Omental fat pad (tissue), 4 donors: ENCODE measurements at places on chromosomes 7 and 10. TPM values are rescaled to one million over a fixed set of nuclear protein-coding genes. Genes with fewer than 3 reads are reported as not detected.

- DNase-seq = no peak
Observed at GRCh38 chr7:93365341-93365740, 133.2 kb downstream of the VPS50 start.

DNA sequence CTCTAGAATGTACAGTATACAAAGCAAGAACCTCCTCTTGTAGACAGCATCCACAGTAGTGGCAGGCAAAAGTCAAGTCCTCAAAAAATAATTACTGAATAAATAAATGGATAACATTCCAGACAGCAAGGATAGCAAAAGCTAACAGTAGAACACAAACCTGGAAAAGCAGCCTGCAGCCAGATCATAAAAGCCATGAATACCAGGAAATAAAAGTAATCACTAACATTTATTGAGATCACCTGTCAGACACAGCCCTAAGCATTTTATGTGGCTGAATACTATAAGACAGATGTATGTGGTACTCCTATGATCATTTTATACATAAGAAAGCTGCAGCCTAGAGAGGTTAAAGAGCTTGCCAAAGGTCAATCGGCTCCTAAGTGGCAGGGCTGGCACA lies 34.0 kb downstream of the CUL2 start:
- no peak for DNase-seq

GRCh38 chr7:37208528-37208927 lies 240.1 kb downstream of the ELMO1 start:
- no peak for DNase-seq

Gene GPR22
- not detected for total RNA-seq

DNA sequence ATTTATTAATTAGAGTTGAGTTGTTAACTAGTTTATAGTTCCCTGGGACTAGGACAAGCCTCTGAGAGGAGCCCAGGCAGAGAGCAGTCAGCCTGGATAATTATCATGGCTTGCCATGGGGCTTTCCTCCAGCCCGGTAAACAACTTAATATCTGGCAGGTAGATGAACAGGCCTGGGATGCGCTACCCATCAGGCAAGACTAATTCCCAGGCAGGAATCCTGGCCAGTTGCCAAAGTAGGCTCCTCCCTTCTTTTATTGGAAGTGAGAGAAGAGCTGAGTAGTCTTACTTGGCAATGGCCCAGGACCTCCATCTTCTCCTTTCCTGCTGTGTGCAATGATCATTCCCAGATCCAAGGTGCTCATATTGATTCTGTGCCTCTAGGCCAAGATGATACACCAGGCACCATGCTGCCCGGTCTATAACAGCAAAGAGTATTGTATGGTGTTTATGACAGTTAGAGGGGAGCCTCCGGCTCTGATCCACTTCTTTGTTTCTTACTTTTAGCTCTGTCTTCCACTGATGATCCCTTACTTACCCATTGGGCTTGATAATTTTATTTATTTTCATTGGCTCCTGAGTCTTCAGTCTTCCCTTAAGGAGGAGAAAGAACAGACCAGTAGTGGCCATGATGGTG lies 408.7 kb downstream of the REEP3 start:
- DNase-seq = no peak

DNA sequence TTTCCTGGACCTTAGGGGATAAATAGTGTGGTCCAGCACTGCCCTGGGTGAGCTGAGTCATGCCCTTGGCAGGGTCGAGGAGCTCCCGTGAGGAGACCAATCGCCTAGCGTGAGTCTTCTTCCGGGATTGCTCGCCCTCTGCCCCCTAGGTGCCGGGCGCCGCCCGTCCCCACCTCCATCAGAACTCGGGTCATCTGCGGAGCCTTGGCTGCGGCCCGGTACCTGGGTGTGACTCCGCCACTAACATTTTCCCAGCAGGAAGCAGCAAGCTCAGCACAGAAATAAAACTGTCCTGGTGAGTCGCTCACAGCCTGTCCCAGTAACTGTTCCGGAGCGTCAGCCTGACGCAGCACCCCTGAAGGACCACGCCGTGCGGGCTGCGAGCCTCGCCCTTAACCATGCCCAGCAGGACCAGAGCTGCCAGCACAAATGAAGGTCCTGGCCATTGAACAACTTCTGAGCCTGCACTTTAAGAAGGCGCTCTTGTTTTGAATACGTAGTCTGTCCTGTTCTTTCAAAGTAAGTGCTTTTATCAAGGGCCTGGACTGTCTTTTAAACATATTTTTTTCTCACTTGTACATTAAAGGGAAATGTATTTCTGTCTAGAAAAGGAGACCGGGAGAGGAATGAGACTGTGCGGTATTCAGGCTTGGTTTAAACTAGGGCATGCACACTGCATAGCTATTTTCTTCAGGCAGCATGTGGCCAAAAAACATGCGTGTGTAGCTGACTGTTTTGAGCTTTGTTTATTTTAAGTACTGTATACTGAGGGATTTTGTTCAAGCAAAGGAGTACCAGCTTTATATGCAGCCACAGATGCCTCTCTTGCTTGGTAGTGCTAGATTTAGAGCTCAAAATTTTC lies 136.7 kb downstream of the HECW1 start:
- DNase-seq = no peak

DNA sequence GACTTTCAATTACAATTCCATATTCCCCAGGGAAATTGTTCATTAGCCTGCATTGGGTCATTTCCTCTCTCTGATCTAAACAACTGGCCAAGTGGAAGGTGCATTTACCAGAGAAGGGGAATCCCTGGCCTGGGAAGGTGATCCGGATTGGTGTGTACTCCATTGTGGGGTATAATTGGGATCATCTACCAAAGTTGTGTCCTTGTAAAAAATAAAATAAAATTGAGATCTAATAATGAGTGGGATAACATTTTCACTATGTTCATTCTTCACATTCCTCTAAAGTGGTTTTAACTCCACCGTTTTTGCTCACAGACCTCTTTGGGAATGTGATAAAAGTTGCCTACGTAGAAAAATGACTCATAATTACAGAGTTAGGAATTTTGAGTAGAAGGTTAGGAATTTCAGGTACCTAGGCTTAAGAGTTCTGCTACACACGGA lies 22.8 kb downstream of the ARL5B start:
- no peak for DNase-seq

- DNase-seq = no peak
Observed at GRCh38 chr7:55382251-55382650, 17.1 kb downstream of the LANCL2 start.

Gene TMEM236
- 1.7 TPM for total RNA-seq

Gene SCART1
- 1.9 TPM for total RNA-seq

GRCh38 chr7:114212721-114213429 lies 201.7 kb upstream of the FOXP2 start:
- no peak for DNase-seq

DNA sequence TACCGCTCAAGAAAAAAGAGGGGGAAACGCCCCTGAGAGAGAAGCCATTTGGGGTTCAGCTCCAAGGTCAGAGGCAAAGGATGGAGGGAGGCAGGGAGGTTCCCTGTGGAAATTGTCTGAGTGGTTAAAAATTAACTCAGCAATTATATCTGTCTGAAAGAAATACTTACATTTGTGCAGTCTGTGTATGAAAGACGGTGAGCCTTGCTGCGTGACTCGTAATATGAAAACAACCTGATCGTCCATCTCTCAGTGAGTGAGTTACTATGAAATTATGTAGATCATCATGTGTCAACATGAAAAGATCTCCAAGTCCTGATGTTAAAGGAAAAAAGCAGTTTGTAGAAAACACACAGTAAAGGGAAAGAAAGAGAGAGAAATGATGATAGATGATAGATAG lies 67.2 kb upstream of the FAM204A start:
- no peak for DNase-seq

Gene UTF1
- total RNA-seq = not detected

- no peak for DNase-seq
Observed at GRCh38 chr7:68146983-68147382, 1150.3 kb downstream of the TYW1 start.

- no peak for DNase-seq
Observed at GRCh38 chr7:55469271-55469681, 103.0 kb downstream of the VOPP1 start.

DNA sequence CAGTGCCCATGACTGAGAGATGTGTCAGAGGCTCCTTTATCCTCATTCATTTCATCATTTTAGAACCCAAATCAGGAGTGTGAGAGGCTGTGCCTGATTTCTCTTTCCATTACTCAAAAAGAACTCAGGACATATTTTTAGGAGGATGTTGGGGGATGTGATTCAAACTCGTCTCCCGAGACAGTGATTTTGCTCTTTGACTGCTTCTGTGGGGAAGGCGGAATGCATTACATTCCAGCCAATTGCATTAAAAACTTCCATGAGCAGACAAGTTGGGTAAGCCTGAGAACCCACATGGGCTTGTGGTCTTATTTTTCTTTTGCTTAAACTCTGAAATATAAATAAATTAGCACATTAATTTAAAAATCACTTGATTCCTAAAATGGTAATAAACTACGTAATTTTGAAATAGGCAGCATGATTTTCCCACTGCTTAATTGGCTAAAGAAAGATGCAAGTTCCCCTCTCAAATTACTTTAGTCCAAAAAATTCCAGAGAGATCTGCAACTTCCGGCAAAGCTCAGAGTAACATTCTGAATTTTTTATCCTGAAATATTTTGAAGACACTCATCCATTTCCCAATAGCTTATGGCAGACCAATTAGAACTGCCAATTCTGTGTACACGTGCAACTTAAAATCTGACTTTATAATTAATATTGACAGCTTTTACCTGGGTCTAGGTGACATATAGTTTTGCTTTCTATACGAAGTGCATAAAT lies 185.6 kb downstream of the C7orf25 start:
- no peak for DNase-seq

DNA sequence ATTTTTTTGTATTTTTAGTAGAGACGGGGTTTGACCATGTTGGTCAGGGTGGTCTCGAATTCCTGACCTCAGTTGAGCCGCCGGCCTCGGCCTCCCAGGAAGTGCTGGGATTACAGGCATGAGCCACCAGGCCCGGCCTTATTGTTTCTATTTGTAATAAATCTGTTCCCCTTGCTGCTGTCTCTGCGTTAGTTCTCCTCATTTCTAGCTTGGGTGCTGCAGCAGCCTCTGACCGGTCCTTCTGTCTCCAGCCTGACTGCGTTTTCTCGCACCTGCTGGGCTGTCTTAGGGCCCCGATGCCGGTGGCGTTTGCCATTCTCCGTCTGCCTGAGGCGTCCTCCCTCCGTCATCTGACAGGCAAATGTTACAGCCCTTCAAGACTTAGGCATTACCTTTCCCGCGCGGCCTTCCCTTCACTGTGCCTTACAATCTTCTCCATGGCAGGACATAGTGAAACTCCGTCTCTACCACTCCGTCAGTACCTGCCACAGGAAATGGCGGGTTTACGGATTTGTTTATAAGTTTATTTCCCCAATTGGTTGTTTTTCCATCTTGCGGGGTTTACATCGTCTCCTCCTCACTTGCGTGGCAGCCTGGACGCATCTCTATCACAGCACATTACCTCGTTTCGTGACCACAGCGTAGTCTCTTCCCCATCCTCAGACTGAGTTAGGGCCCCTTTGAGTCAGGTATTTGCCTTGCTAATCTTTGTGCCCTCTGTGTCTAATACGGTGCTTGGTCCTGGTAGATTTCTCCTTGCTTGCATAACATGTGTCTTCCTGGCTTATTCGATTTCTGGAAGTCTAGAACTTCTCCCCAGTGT lies 2.3 kb upstream of the GIMAP8 start:
- DNase-seq = no peak

Gene GRID2IP
- total RNA-seq = not detected
